ENCODE measurements at places on chromosomes 1 and 21. TPM values are rescaled to one million over a fixed set of nuclear protein-coding genes. Genes with fewer than 3 reads are reported as not detected.

DNA sequence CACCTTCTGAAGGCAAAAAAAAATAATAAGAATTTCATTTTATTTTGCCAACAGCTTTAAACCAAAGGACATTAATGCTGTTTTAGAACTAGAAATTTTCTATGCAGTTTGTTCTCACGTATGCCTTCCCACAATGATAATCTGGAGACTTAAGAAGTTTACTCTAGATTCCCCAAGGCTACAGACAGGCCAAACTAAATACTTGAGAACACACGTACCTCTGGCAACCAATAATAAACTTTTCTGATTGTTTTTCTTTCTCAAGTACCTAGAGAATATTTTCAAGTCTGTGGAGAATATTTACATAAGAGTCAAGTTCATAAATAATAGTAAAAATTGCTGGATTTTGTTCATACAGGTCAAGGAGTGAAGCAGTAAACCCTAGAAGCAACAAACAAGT, 15.9 kb downstream of the CLDN8 start:
- DNase-seq: no peak

Gene PADI1
- total RNA-seq: not detected

DNA sequence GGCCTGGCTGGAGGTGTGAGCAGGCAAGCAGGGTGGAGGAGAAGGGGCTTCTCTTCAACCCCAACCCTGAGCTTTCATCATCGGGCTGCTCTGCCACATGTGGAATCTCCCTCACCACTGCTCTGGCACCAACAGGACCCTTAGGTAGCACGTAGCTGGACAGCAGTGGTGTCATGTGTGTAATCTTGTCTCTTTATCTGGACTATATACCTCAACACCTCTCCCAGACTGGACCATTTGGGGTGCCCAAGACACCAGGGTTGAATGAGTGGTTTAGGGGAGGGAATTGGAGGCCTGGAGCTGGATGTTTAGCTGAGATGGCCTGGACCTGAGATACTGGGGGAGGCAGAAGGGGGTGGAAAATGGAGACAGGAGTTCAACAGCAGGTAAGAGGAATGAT, 63.0 kb downstream of the UBE2T start:
- peak; percentile 39 for DNase-seq

DNA sequence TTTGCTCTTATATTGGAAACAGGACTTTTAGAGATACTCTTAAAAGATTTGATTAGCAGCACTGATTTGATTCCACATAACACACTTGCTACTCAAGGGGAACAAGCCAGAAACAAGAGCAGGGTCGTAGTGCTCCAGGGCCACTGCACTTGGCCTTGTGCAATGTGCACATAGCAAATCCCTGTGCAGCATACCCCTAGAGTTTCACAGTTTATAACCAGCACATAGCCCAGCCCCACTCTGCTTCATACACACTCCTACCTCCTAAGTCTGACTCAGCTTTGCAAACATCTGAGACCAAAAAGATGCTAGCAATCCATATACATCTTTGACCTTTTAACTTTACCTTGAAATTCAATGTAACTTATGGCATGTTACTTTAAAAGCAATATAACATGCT, 157.6 kb downstream of the VAV3 start:
- DNase-seq: no peak

Gene PPFIA4
- 0.55 TPM for total RNA-seq

DNA sequence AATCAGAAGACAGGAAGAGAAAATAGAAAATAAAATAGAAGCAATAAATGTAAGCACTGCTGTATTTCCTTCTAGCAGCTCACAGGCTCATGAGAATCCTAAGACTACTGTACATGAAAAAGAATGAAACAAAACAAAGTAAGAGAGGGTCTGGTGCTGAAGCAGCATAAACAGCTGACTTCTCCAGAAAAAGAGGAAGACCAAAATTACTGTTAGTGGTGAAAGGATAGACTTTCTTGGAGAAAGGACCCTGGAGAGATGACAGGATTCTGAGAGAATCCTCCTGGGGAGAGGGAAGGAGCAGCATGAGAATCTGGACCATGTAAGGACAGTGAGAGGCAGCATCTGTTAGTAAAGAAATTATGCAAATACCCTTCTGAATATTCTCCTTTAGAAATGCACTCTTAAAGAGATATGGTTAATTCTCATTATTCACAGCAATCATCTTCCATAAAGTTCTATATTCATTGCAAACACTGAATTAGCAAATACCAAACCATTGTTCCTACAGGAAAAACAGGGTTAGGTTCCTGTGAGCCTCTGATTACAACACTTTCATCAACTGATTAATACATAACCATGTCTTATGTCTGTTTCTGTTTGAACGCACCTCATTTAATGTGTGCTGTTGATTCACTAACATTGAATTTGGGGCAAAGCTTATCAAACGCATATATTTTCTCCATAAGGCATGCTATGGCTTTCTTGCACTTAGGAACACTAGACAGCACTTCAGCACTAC, 17.0 kb downstream of the SLC25A24 start:
- no peak for DNase-seq

Gene SPTA1
- 0.55 TPM for total RNA-seq

DNA sequence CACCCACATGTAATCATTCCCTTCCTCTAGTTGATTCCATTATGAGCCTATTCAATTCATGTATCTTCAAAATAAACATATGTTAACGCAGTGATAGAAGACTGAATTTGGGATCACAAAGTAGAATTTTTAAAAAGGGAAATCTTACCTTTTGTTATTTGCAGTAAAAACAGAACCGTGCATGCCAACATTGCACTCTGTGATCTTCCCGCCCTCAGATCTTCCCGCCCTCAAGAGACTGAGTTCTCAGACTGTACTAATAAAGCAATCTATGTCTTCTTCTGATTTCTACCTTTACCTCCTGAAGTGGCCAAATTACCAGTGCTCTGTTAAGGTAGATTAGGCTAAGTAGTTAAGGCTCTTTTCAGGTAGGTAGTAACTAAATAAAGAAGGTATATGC, 3.6 kb upstream of the SUCO start:
- no peak for DNase-seq

Gene SERINC2
- total RNA-seq: 10.0 TPM
